NCI-H510A treated with DMSO at 0.1 percent for 48 hours (cell line): ENCODE measurements at places on chromosomes 6 and 20.

- no peak for DNase-seq
Observed at GRCh38 chr6:156735751-156736150, 41.4 kb upstream of the ARID1B start.

DNA sequence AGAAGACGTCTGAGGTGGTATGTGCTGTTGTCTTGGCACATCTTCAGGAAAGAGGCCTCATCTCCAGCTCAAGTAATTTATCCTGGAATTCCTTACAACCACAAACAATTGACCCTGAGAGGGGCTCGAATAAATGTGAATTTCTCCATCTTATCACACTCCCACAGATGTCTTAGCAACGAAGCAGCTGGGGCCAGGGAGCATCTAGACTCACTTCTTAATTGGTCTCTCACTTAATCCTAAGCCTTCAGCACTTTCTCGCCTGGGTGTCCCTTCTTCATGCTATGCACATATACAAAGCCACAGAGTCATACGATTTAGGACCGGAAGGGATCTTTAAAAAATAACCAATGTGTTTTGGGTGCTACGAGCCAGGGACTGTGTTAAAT, 27.1 kb downstream of the PCK1 start:
- no peak for DNase-seq

- DNase-seq: no peak
Observed at GRCh38 chr6:44399991-44400390, 12.5 kb downstream of the CDC5L start.

- DNase-seq: no peak
Observed at GRCh38 chr6:148451690-148452089, 109.1 kb downstream of the SASH1 start.

- no peak for DNase-seq
Observed at GRCh38 chr6:45921691-45922281, 93.9 kb downstream of the CLIC5 start.

- no peak for DNase-seq
Observed at GRCh38 chr6:163384510-163384909, 30.0 kb upstream of the QKI start.

DNA sequence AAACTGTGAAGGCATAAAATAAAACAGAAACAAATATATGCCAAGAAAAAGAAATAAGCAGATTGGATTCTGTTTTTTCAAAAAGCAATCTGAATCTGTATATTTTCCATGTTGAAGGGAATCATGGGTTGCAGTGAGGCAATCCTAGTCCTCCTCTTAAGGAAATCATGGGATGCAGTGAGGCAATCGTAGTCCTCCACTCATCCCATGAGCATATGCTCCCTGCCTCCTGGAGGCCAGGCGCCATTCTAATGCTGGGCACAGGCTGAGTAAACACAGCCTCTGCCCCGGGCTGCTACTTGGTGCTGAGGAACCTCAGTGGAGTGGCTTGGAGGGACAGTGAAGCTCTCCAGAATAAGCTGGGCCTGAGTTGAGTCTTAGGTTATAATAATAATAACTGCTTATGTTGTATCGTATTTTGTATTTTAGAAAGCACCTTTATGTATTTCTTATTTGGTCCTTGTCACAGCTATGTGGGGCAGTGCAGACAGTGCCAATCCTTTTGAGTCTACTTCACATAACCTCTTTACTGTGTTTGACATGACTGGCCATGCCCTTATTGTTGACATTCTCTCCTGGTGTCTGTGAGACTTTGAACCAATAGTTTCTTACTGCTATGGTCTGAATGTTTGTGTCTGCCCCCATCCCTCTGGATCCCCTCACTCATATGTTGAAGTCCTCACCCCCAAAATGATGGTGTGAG, 56.6 kb upstream of the CITED2 start:
- DNase-seq: no peak

GRCh38 chr6:105259913-105260889, 80.4 kb upstream of the POPDC3 start:
- peak; percentile 15 for DNase-seq

- no peak for DNase-seq
Observed at GRCh38 chr20:20657092-20657491, 55.4 kb downstream of the RALGAPA2 start.

DNA sequence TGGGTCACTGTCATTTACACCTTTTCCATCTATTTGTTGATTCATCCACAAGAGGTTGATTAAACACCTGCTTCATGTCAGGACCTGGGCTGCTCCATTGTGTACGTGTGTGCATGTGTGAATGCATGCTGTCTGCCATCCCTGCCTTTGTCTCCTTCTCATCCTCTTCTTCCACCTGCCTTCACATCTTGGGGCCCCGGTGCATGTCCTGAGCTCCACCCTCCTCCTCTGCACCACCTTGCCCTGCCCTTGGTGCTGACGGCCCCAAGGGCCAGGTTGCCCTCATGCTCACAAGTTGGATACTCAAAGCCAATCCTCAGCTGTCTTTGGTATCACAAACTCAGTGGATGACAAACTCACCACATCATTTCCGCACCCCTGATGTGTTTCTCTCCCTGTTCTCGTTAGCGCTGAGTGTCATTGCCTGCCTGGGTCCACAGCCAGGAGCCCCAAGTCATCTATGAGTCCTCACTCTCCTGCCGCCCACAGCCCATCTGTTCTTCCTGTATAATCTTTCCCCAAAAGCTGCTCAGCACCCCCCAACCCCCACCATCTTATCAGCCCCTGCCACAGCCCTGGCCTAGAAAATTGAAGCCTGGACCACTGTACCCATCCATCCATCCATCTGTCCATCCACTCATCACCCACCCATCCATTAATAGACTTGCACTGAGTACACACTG, 85.0 kb downstream of the SRC start:
- no peak for DNase-seq

GRCh38 chr6:115512923-115513322, 547.8 kb downstream of the FRK start:
- DNase-seq: no peak

- DNase-seq: no peak
Observed at GRCh38 chr6:30800871-30801270, 56.5 kb upstream of the IER3 start.

GRCh38 chr6:91895599-91896285, 1308.9 kb upstream of the MAP3K7 start:
- no peak for DNase-seq

- DNase-seq: no peak
Observed at GRCh38 chr6:54111341-54112045, at the start of gene MLIP. Gene MLIP, plus strand, starts transcription at chr6:54111443. Its CDS starts 37 bp downstream, at chr6:54111480.

DNA sequence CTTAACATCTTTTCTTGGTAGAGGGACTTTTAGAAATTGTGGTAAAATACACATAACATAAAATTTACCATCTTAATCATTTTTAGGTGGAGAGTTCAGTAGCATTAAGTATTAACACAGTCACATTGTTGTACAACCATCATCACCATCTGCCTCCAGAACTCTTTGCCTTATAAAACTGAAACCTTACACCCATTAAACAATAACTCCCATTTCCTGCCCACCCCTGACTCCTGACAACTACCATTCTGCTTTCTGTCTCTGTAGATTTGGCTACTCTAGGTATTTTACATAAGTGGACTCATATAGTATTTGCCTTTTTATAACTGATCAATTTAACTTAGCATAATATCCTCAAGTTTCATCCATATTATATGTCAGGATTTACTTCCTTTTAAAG, 88.7 kb downstream of the ZHX3 start:
- DNase-seq: peak; percentile 34

GRCh38 chr6:22363714-22364239, 66.9 kb upstream of the PRL start:
- no peak for DNase-seq

DNA sequence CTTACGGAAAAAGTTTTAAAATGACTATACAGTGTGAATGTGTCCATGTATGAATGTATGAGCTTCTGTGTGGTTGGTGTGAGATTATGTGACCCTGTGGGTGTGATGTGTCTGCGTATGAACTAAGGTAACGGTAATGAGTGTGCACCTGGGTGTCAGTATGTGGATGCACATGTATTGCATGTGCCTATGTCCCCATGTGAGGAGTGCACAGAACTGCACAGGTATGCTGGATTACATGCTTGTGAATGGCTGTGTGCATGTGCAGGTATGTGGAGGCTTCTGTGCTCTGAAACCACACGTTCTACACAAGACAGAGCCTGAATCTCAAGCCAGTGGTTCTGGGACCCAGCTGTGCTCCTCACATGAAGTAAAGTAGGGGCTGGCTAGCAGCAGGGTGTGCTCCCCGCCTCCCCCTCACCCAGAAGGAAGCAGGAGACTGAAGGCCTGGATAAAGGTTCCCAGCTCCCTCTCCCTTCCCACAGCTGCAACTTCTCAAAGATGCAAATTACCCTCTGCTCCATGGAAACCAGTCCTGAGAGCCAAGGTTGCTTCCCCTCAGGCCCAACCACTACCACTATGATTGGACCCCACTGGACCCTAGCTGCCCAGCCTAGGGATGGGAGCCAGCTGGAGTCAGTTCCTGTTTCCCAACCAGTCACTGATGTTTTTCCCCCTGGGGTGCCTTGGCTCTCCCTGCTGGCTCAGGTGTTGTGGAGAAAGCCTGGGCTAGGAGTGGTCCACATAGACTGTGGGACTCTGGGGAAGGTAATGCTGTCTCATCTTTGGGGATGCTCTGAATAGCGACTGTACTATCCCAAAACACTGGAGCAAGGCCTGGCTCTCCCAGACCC, 24.8 kb upstream of the SPDEF start:
- DNase-seq: no peak

- no peak for DNase-seq
Observed at GRCh38 chr6:30483677-30484279, 5.5 kb upstream of the HLA-E start.

DNA sequence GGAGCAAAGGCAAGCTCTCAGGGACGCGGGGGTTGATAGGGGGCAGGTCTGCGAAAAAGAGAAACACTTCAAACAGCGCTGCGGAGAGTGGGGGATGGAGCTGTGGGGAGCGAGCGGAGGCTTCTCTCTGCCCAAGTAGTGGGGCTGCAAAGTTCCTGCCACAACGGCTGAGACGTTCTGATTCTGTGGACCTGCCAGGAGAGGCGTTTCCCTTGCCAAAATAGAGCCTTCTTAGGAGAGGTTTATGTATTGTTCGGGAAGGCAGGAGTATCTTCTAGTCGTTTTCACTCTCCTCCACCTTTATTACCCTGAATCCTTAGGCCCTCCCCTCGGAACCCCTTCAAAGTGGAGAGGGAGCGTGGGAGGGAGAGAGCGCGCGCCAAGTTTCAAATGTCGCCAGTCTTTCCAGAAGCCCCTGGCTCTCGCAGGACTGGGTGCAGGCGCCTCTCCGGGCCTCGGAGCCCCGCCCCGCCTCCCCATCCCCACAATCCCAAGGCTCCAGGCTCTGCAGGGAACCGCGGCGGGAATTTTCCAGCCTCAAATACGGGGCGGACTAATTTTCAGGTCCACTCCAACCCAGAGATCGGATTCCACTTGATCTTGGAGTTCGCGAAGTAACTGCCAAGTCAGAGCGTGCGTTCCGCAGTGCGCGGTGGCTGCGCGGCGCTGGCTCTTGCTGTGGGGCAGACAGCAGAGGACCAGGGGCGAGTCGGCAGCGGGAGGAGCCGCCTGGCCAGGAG, 10.0 kb upstream of the POU3F2 start:
- peak; percentile 42 for DNase-seq

GRCh38 chr20:48335308-48336050, 492.3 kb downstream of the PREX1 start:
- DNase-seq: no peak

- DNase-seq: peak; percentile 23
Observed at GRCh38 chr6:2695454-2696095, 55.1 kb downstream of the MYLK4 start.

DNA sequence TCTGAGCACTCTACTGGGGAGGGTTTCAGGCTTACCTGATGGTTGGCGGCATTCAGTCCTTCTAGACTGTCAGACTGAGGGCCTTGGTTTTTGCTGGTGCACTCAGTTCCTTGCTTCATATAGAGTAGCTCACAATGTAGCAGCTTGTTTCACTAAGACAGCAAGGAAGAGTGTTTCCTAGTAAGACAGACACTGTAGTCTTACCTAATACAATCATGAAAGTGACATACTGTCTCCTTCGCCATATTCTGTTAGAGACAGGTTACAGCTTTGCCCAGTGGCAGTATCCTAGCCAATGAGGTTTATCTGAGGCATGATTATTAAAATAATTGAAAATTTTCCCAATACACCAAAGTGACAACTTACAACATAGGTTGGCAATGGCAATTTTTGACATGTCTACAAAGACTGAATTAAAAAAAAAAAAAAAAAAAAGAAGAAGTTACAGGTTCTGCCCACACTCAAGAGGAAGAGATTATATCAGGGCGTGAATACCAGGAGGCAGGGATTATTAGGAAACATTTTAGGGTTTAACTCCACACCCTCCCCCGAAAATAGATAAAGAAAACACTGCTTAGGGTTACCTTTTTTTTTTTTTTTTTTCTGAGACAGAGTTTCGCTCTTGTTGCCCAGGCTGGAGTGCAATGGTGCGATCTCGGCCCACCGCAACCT, 66.8 kb downstream of the SCAND1 start:
- DNase-seq: no peak

DNA sequence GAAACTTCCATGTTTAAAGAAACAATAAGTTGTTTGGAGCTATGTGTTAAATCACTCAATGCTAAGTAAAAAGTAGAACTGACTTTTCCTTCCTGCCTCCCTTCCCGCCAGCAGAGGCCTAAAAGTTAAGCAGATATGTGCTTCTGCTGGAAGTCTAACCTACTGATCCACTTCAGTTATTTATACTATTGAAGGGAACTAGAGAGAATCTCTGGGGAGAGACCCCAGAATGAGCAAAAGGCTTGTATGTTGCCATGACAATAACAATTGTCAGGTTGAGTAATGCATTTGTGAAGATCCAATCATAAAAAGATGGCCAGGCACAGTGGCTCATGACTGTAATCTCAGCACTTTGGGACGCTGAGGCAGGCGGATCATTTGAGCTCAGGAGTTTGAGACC, 24.7 kb downstream of the MGME1 start:
- DNase-seq: no peak

- DNase-seq: peak; percentile 90
Observed at GRCh38 chr20:46089417-46090388, at the start of gene NCOA5. Gene NCOA5, minus strand, starts transcription at chr20:46089962. Its CDS starts 10,538 bp downstream, at chr20:46079424.
